ENCODE measurements at places on chromosomes 1 and 21.

- peak; percentile 68 for DNase-seq
These were observed 12.0 kb upstream of the FCAMR start for GRCh38 chr1:206982216-206982615.

DNA sequence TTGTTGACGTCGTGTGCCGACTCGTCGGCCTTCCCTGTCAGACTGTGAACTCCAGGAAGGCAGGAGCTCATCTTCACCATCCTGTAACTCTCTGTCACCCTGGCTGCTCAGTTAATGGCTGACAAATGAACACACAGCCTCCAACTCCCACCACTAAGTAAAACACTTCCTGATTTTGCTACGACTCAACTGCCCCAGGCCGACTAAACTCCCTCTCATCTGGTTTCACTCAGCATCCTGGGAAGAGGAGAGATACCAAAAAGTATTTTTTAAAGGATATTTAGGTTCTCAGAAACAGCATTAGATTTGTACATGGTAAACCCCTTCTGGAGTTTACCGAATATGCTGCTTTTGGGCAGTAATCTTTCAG is 18.2 kb upstream of the LHX4 start:
- DNase-seq = peak; percentile 29

GRCh38 chr1:64090436-64090835 is 113.0 kb upstream of the UBE2U start:
- no peak for DNase-seq

DNA sequence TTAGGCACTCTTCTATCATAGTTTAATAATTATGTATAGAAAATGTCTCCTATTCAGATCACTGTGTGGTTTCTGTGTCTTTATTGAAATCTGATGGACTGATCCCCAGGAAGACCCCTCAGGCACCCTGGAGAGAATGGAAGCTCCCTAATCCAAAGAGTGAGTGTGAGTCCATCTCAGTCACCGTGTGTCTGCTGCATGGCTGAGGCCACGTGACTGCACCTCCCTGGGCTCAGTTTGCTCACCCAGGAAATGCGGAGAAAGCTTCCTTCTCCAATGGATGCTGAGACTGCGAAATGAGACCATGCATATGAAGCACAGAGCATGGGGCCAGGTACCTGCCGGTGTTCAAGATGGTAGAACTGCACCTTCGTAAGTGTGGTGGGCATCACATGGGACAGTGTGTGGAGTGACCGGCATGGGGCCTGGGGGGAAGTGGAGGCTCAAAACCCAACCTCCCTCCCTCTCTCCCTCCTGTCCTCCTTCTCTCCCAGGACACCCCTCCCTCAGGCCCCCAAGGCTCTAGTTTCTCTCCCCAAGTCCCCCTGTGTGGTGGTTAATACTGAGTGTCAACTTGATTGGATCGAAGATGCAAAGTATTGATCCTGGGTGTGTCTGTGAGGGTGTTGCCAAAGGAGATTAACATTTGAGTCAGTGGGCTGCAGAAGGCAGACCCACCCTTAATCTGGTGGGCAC is 557.5 kb downstream of the PTPRU start:
- no peak for DNase-seq

GRCh38 chr21:45535341-45536081 is 6.7 kb downstream of the SLC19A1 start:
- DNase-seq = no peak

- no peak for DNase-seq
These were observed 129.2 kb upstream of the PROX1 start for GRCh38 chr1:213858581-213858980.

- no peak for DNase-seq
These were observed 58.2 kb downstream of the ZNF644 start for GRCh38 chr1:90963651-90964050.

GRCh38 chr1:25811384-25812082 is 8.2 kb upstream of the MTFR1L start:
- DNase-seq = no peak

DNA sequence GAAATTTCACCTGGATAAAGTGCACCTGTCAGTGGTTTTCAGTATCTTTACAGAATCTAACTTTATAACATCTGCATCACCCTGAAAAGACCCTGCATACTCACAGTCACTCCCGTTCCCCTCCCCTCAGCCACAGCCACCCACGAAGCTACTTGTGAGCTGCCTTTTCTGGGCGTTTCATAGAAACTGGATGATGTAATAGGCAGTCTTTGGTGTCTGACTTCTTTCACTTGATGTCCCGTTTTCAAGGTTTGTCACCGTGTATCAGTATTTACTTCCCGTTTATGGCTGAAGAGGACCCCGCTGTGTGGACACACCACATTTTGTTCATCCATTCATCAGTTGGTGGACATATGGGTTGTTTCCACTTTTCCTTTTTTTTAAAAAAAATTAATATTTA is 47.8 kb upstream of the LRRC3 start:
- DNase-seq = no peak

GRCh38 chr1:188027613-188028012 is 1198.9 kb downstream of the PLA2G4A start:
- DNase-seq = peak; percentile 73

GRCh38 chr1:119968068-119968492 is 71.8 kb upstream of the ADAM30 start:
- DNase-seq = peak; percentile 71

GRCh38 chr1:15830258-15830657 is 17.2 kb upstream of the SPEN start:
- no peak for DNase-seq

GRCh38 chr1:170664093-170664827 is at the start of gene PRRX1:
Gene PRRX1, plus strand, starts transcription at chr1:170664131. Its CDS starts 88 bp downstream, at chr1:170664219.
- DNase-seq = peak; percentile 56

- no peak for DNase-seq
These were observed 1.1 kb upstream of the COL11A1 start for GRCh38 chr1:103109311-103109920.

- no peak for DNase-seq
These were observed 8.7 kb downstream of the CAPZB start for GRCh38 chr1:19476450-19477190.

GRCh38 chr1:246537441-246537840 is 28.6 kb downstream of the TFB2M start:
- no peak for DNase-seq

- no peak for DNase-seq
These were observed 80.1 kb upstream of the ZC3H11B start for GRCh38 chr1:219692981-219693380.

- DNase-seq = no peak
These were observed 63.4 kb downstream of the DDR2 start for GRCh38 chr1:162695687-162696086.

GRCh38 chr1:173714441-173714758 is 381 bp upstream of the KLHL20 start:
- DNase-seq = no peak

GRCh38 chr1:154320882-154321608 is at the start of gene AQP10:
Gene AQP10, plus strand, starts transcription at chr1:154321093. Its CDS starts 63 bp downstream, at chr1:154321156.
- no peak for DNase-seq

GRCh38 chr1:58670181-58670580 is 29.7 kb downstream of the MYSM1 start:
- DNase-seq = no peak

DNA sequence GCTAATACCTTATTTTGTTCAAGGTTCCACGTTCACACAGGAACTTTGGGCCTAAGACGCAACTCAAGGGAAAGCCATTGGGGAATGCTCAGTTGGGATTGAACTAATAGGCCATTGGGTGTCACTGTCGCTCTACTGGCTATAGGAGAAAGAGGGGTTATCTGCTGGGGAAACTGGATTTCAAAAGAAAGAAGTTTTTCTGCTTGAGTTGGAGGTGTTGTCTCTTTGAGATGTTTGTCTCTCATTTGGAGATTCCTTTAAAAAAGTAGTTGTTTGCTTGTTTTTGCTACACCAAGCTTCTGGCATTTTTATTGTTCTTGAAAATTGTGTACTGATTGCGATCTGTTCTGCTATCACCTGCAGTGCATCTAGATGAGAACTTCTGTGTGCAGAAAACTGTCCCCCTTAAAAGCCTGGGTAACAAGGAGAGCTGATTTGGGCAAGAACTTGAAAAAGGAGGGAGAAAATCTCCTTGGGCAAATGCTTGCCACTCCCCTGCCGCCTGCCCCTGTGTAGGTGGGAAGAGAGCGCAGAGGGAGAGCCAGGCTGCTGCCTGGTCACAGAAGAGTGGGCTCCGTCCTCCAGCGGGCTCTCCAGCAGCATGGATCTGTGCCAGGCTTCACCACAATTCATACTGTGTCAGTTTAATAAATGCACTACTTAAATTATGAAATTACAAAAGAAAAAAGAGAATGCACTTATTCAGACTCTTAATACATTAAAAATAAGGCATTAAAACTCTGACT is 39.9 kb downstream of the PEX14 start:
- peak; percentile 63 for DNase-seq

- DNase-seq = peak; percentile 7
These were observed 241.5 kb downstream of the FOXD2 start for GRCh38 chr1:47679301-47679791.

DNA sequence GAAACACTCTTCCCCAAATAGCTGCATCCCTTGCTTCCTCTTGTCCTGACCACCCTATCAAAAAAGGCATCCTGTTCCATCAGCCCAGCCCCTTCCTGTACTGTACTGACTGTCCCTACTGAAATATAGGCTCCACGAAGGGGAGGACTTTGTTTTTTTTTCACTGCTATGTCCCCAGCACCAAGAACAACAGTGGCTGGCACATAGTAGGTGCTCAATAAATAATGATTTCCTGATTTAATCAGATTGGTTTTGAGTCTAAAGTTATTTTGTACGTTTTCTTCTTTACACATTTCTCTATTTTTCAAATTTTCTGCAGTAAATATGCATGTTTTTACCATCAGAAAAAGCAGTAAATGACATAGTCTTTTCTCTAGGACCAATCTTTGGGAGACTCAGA is 73.9 kb downstream of the CD58 start:
- no peak for DNase-seq

GRCh38 chr1:224368409-224368808 is 11.7 kb downstream of the CNIH4 start:
- peak; percentile 11 for DNase-seq

DNA sequence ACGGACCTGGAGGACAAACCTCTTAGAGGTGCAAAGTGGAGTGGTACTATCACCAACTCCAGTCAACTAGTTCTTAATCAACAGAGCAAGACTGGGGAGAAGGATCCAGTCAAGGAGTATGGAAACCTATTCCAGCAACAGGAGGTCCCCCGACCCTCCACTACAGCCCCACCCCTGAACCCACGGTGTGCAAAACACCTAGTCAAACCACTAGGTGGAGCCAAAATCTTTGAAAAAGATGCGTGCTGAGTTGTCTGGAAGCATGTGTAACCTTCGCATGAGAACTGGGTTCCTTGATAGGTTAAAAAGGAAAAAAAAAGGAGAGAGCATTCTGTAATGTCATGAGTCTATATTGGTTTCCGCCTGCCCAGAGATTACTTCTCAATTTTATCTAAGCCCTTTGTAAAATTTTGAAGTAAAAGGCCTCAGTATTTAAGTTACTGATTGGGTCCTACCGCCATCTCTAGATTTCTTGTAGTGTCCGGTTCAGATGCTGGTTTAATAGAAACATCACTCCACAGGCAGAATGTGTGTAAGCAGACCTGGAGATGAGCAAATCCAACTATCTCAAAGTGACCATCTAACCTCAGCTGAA is 81.9 kb upstream of the HAO2 start:
- DNase-seq = peak; percentile 63

DNA sequence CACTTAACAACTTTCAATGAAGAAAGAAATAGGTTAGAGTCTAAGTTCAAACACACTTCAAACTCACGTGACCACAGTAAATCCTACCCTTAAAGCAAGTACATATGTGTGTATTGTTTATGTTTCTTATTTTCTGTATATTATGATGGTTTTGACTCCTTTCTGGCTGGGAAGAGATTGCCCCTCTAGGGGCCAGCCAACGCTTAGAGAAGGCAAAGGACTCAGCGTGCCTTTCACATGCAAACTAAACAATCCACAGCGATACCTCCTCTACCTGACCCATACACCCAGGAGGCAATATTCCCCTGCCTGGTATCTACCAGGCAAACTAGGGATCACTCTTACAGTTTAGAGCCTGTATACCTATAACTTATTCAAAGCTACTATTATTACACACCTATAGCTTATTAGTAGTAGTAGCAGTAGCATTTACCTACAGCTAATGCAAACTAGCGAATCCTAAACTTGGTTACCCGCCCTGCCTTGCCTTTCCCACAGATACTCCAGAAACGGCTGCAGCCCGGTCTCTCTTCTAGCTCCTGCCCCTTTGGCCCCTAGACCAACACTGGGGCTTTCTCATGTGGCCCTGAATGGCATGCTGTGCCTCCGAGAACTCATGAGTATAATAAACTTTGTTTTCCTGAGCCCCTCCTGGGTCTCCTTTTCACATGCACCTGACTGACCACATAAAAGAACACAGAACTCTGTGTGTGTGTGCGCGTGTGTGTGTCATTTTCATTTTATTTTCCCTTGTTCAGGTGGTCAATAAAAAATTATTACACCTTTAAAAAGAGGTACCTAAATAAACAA is 14.0 kb downstream of the NRIP1 start:
- no peak for DNase-seq

DNA sequence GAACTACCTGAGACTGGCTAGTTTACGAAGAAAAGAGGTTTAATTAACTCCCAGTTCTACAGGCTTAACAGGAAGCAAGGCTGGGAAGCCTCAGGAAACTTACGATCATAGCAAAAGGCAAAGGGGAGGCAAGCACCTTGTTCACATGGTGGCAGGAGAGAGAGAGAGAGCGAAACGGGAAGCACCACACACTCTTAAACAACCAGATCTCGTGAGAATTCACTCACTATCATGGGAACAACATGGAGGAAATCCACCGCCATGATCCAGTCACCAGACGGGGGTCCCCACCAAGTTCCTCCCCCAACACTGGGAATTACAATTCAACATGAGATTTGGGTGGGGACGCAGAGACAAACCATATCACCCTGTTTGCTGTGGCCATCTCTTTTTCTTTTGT is 11.8 kb downstream of the MT1HL1 start:
- no peak for DNase-seq

DNA sequence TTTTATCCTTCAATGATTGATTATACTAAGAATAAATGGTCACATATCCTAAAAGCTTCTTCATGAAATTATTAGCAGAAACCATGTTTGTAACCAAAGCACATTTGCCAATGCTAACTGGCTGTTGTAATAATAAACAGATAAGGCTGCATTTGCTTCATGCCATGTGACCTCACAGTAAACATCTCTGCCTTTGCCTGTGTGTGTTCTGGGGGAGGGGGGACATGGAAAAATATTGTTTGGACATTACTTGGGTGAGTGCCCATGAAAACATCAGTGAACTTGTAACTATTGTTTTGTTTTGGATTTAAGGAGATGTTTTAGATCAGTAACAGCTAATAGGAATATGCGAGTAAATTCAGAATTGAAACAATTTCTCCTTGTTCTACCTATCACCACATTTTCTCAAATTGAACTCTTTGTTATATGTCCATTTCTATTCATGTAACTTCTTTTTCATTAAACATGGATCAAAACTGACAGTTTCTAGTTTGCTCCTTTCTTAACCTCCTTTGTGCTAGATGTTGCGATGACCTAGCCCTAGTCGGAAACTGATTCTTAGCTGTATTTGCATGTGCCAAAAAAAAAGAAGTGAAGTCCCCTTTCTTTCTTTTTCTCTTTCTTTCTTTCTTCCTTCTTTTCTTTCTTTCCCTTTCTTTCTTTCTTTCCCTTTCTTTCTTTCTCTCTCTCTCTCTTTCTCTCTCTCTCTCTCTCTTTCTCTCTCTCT is 45.1 kb downstream of the MAP3K7CL start:
- DNase-seq = peak; percentile 24

GRCh38 chr1:186775881-186776560 is 52.7 kb upstream of the PLA2G4A start:
- DNase-seq = no peak

Data from GM23248 (cell line).